GM19239 (cell line): ENCODE measurements at places on chromosomes 4 and X.
A peak's percentile ranks its signal among the peaks of the same experiment; 100 is the strongest.

- peak; percentile 17 for DNase-seq
Measured at GRCh38 chrX:139795196-139795595, 87.2 kb upstream of the MCF2 start.

DNA sequence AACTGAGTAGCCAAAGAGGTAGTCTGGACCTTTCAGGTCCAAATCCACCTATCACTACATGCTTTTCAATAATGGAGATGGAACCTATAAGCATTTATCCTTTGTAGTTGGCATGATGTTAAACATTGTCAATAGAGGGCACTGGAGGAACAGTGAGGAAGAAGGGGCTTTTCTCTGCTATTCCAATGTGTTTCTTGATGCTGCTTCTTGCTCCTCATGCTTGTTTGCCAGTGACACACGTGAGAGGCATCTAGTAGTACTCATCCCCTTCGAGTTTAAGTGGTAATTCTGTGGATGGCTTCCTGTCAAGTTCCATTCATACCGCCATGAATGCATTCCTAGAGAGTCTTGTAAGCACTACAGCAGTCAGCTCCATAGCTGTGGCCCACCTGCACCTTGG, 84.0 kb downstream of the NAA11 start:
- DNase-seq, result no peak

DNA sequence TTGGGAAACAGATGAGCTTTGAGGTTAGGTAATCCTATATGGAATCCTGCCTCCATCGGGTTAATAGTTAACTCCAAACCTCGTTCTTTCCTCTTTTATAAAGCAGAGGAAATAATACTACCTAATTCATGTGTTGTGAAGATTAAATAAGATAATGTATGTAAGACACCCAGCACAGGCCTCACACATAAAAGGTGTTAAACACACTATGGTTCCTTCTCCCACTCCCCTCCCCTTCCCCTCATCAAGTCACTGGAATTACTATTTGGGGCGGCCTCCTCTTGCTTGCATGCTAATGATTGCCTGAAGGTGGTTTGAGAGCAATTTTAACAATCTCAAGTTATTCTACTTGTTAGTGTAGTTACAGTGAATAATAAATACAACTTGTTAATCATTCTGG, 404.4 kb upstream of the RASGEF1B start:
- no peak for DNase-seq

DNA sequence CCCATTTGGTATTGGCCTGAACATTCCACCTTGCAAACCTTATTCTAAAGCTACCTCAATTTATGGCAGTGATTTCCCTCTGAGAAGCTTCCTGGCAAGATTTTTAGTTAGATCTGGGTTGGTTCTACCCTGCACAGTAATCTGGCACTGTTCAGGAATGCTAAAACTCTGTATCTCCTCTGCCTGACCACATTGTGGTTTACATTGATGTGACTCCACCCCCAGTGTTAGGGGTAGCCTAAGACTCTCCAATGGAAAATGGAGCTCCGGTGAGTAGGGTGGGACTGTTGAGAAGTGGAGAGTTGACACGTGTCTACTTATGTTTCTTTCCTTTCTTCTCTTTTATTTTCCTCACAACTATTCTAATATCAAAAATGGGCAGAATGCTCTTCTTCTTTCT, 45.4 kb downstream of the BMPR1B start:
- no peak for DNase-seq

GRCh38 chr4:1381181-1381621, 25.0 kb downstream of the NKX1-1 start:
- no peak for DNase-seq

GRCh38 chr4:848803-849477, 23.0 kb upstream of the CPLX1 start:
- DNase-seq, result no peak

DNA sequence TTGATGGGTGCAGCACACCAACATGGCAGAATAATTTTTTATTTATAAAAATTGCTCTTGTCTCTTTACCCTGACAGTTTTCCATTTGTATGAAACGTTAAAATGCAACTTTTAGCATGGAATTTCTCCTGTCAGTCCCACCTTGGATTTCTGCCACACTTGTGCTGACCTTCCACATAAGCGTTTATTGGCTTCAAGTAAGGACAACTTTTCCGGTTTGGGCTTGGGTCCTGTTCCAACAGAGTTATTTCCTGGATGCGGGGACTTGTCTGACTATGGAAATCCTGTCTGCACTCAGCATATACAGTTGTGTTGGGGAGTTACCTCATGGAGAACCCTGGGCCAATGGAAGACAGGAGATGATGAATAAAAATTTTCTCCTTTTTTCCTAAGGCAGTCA, 294.7 kb downstream of the NAF1 start:
- no peak for DNase-seq

DNA sequence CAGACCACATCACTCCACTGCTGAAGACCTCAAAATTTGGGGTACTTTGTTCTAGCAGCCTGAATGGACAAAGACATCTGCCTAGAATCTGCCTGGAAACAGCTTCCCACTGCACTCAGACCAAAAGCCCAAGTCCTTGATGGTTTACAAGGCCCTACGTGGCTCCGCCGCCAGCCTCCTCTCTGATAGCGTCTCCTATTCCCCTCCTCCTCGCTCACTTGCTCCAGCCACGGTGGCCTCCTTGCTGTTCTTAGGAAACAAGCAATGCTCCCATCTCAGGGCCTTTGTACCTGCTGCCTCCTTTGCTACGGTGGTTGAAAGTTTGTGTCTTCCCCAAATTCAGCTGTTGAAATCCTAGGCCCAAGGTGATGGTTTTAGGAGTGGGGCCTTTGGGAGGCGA, 34.7 kb upstream of the SORCS2 start:
- no peak for DNase-seq

DNA sequence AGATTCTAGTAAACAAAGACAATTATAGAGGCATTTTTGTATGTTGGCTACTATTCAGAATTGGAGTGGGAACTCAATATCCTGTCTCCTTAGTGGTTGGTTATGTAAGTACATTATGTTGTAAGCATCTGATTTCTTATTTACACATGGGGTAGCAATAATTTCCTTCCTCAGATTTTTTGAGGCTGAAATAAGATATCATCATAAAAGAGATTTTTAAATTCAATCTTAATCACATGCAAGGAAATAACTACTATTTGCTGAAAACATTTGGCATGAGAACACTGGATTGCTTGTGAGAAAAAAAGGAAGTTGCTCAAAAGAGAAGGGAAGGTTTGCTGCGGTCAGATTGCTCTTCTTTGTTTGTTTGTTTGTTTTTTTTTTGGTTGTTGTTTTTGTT, 437.7 kb upstream of the HS3ST1 start:
- DNase-seq, result no peak

DNA sequence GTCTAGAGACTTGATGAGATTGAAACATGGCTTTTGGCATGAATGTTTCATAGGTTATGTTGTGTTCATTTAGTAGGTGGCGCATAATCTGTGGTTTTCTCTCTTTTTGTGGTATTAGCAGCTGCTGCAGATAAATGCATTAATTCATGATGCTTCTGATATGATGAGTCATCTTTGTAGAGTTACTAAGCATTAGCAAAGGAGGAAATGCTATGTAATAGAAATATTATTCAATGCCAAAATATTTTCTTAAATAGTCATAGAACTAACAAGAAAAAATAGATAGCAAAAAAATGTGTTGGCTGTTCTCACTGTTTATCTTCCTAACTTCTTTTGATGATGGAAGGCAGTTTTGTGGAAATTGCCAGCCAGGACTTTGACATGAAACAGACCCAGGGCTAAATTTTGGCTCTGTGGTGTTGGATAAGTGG, 3.6 kb downstream of the ZXDB start:
- DNase-seq, result no peak

DNA sequence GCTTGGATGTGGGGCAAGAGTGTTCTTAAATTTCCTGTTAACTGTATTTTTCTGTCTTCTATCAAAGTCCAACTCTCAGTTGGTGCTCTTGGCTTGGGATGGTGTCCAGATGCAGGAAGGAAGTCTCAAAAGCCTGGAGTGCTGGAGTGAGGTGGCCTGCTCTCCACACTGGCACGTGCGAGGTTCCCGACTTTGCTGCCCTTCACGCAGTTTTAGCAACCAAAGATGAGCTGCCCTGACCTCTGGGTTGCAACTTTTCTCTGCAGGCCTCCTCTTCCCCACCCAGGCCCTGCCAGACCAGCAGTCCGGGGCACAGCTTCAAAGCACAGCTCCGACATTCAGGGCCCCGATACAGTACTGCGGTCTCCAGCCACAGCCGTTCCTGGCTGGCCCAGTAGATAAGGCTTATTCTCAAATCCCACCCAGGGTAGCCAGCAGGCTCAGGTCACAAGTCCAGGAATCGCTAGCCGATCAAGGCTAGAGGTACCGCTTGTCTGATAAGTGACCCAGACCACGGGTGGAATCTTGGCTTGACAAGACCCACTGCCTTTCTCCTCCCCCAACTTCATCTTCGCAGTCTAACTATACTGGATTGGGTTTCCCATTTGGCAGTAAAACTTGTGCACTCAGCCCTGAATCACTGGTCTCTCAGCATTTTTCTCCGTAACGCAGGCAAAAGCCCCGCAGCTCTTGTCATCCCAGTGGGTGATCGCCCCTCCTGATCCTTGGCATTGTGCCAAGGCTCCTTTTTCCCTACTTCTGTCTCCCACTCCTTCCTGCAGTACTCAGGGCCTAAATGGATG, 21.8 kb upstream of the JADE1 start:
- DNase-seq, result no peak

- DNase-seq, result no peak
Measured at GRCh38 chr4:107806196-107806595, 18.5 kb upstream of the SGMS2 start.

DNA sequence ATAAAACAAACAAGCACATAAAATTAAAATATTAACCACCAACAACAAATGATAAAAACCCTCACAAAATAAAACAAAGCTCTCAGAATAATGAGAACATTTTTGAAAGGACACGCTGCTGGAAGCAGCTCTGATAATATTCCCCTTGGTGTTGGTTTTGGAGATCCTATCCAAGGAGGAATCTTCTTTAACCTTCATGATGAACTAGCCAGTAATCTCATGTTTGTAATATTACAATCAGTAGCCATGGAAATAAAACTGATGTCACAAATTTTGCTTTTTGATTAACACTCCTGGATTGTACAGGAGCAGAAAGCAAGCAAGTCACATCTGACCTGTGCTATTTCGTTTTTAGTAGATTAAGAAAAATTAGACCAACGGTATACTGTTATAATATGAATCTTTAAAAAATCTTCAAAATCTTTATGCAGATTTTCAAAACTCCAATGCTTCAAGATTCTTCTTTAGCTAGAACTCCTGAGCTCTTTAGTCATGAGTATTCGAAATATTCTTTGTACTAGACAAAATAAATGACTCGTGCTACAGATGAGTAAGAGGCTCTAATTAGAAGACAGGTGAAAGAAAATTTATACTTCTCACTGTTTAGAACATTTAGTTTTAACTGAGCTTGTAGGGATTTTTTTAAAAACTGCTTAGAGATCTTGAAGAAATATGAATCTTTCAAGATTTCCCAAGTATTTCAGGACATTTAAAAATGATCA, 154.1 kb downstream of the RASL11B start:
- no peak for DNase-seq

DNA sequence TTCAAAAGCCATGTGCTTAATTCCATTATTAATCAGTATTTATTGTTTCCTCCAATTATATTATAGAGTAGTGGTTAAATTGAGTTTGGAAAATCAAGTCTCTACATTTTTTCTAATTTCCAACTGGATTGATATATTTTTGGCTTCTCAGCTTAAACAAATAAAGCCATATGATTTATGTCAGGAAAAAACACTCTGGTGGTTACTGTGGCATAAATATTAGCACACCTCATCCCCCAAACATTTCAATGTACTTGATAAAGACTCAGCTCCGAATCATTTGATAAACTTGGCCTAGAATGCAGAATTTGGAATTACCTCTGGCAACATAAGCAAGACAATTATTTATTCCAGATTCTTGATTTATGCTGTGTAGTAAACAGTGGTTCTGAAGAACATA, 2313.8 kb downstream of the ARAP2 start:
- DNase-seq, result no peak

DNA sequence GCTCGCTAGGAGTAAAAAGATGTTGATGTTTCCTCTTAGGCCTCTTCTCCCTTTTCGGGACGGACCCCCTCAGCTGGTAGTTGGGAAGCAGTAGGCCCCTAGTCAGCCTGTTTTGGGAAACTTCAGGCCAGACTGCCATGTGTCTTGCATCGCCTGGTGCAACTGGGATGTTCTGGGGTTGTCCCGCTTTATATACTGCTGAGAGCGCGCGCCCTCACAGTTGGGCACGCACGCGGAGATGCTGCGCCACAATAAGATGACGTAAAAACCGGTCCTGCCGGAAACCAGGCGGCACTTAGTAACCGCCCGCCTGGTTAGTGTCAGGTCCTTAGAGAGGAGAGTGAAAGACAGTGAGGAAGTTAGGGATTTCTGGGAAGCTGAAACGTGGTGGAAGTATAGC, 231.3 kb upstream of the CT83 start:
- no peak for DNase-seq

GRCh38 chrX:54177306-54177705, 5.7 kb downstream of the FAM120C start:
- DNase-seq, result no peak

DNA sequence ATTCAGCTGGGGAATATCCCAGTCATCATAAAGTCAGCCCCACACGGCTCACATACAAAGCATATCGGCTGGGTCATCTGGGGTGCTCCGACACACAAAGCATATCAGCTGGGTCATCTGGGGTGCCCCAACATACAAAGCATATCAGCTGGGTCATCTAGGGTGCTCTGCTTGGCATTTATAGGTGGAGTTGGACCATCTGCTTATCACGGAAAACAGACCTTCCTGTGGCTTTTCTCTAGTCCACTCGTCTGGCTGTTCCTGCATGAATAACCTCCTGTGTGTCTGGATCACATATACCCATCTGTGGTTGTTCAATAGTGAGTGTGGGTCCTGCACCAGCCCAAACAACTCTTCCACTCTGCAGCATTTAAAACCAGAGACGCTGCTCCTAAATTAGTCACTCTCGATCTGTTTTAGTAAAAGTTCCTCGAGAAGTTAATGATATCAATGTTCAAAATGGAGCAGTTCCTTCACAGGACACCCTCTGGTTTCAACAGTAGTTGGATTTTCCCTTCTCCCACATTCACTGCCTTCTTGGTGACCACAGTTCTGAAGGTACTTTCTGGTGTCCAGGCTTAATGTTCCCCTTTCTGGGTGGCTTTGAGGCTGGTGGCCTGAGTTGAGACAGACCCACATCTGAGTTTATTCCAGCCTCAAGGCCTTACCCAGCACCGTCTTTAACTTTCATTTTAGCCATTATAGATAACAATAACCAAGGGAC, 70.0 kb upstream of the FRG1 start:
- no peak for DNase-seq

DNA sequence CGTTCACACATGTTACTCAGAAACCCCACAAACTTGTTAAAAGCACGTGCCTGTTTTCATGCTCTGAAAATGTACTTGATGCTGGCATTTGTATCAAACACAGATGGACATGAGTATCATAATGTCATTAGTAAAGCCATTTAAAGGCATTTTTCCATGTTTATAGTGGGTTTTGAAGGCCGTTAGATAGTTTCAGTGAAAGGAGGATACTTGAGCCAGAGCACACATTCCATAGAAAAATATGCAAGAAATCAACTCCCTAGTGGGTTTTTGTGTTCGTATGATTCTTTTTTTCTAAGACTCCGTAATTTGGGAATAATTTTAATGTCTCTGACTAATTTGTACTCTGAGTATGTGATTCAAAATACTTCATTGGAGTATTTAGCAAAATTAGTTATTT, 216.2 kb upstream of the BMP3 start:
- no peak for DNase-seq

- no peak for DNase-seq
Measured at GRCh38 chrX:141164406-141164805, 12.5 kb downstream of the LDOC1 start.
